Naive B cell (primary cell): ENCODE measurements at places on chromosomes 11 and 22.
A peak's percentile ranks its signal among the peaks of the same experiment; 100 is the strongest.

DNA sequence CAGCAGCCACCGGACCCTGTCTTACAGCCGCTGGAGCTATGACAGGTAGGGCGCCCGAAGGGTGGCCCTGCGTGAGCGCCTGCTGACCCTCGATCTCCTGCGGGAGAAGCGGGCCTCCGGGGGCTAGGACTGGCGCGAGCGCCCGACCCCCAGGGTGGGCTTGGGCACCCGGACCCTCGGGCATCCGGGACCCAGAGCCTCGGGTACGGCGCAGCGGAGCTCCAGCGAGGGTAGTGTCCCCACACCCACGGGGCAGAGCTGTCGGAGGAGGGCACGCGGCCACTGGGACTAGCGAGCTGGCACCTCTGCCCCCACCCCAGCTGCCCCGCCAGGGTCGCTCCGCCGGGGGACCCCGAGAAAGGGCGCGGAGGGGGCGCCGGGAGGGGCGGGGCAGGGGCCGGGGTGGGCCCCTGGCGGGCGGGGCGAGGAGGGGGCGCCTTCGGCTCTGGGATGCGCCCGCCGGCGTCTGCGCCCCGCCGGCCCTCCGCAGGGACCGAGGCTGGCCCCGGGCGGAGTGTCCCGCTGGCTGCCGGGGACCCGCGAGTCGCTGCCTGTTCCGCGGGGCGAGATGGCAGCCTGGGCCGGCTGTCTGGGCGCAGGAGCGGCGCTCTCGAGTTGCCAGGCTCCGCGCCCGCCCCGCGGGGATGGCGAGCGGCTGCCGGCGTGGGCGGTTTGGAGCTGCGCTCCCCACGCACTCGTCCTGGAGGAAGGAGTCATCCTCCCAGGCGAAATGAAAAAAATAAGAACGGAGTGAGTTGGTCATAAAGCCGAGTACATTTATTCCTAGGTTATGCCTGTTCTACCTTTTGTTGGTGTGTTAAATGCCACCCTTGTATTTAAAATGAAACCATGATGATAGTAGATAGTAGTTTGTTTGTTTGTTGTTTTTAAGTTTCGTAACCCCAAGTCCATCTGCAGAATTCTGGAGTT lies 32.4 kb downstream of the EIF3F start:
- peak overlapping the region; percentile 89 for H3K4me3 ChIP-seq
- DNase-seq = no peak
- peaks cover 50% of the 10 kb centered on the region for H3K27me3 ChIP-seq
- peaks cover 8% of the 10 kb centered on the region for H3K36me3 ChIP-seq
- no peak overlapping the region for H3K27ac ChIP-seq

DNA sequence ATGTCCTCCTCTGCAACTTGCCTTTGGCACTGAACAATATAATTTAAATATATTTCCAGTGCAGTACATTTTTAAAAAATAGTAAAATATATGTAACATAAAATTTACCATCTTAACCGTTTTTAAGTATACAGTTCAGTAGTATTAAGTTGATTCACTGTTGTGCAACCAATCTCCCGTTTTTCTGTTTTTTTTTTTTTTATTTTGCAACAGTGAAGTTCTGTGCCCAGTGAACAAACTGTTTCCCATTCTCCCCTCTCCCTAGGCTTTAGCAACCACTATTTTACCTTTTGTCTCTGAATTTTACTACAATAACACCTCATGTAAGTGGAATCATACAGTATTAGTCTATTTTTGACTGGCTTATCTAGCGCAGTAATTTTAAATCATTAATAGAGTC lies 13.8 kb downstream of the PRRG4 start:
- H3K27ac ChIP-seq = no peak overlapping the region
- H3K36me3 ChIP-seq = no peaks in the 10 kb centered on the region
- no peaks in the 10 kb centered on the region for H3K4me1 ChIP-seq

- H3K27ac ChIP-seq = no peak overlapping the region
- peaks cover 58% of the 10 kb centered on the region for H3K27me3 ChIP-seq
- H3K4me1 ChIP-seq = peaks cover 6% of the 10 kb centered on the region
Measured at GRCh38 chr11:57230316-57230715, 6.7 kb downstream of the APLNR start.

DNA sequence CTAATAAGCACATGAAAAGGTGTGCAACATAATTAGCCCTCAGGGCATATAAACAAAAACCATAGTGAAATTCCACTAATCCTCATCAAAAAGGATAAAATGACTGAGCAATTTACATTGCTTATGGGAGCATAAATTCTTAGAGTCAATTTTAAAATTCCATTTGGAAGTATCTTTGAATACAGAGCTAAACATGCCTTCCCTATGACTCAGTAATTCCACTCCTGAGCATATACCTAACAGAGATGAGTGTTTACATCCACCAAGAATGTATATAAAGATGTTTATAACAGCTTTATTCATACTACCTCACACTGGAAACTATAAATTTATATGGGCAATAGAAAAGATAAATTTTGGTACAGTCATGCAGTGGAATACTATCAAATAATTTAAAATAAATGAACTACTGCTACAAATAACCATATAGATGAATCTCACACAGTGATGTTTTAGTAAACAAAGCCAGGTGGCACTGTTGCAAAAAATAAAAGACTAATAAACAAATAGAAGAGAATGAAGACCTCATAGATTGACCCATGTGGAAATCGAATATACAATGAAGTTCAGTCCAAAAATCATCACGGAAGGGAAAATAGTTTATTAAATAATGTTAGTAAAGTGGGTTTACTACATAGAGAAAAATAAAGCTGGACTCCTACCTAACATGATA lies 8.2 kb upstream of the OR2D2 start:
- no peak overlapping the region for H3K27ac ChIP-seq
- H3K4me3 ChIP-seq = no peak overlapping the region
- no peak for DNase-seq
- H3K4me1 ChIP-seq = no peaks in the 10 kb centered on the region

DNA sequence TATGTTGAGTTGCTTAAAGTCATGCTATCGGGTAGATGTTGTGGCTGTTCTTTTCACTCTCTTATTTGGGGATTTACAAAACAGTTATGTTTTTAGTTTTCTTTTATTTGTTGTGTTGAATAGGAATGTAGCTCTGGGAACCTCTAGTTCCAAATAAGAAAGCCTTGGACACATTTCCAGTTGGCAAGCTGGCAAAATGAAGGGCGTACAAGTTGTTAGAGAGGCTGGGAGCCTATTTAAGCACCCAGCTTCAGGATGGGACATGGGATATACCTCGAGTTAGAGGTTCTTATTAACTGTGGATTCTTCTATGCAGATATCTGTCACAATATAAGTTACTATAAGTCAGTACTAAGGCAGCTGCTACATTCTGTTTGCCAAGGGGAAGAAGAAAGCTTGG lies 22.8 kb downstream of the PPARA start:
- H3K27ac ChIP-seq = no peak overlapping the region
- peaks cover 11% of the 10 kb centered on the region for H3K36me3 ChIP-seq
- no peak overlapping the region for H3K4me3 ChIP-seq

- H3K27ac ChIP-seq = peak overlapping the region; percentile 99
- H3K36me3 ChIP-seq = no peaks in the 10 kb centered on the region
- peak; percentile 69 for DNase-seq
- H3K4me3 ChIP-seq = peak overlapping the region; percentile 94
- H3K27me3 ChIP-seq = no peaks in the 10 kb centered on the region
Measured at GRCh38 chr11:118438314-118438931, 2.1 kb downstream of the KMT2A start.

- peaks cover 4% of the 10 kb centered on the region for H3K4me1 ChIP-seq
- H3K27me3 ChIP-seq = no peaks in the 10 kb centered on the region
- no peak overlapping the region for H3K4me3 ChIP-seq
- H3K27ac ChIP-seq = no peak overlapping the region
- DNase-seq = no peak
- peaks cover 7% of the 10 kb centered on the region for H3K36me3 ChIP-seq
Measured at GRCh38 chr11:103077554-103077953, 14.4 kb downstream of the DCUN1D5 start.

GRCh38 chr11:8293171-8293570 lies 29.5 kb upstream of the LMO1 start:
- H3K36me3 ChIP-seq = no peaks in the 10 kb centered on the region
- no peak for DNase-seq
- no peaks in the 10 kb centered on the region for H3K4me1 ChIP-seq
- H3K27ac ChIP-seq = no peak overlapping the region

GRCh38 chr22:45162531-45162930 lies 1.2 kb upstream of the NUP50 start:
- no peak for DNase-seq
- H3K27ac ChIP-seq = peak overlapping the region; percentile 62
- peak overlapping the region; percentile 84 for H3K4me3 ChIP-seq
- no peaks in the 10 kb centered on the region for H3K36me3 ChIP-seq

GRCh38 chr11:92224054-92224406 lies 588 bp upstream of the FAT3 start:
- no peaks in the 10 kb centered on the region for H3K4me1 ChIP-seq
- no peak for DNase-seq

DNA sequence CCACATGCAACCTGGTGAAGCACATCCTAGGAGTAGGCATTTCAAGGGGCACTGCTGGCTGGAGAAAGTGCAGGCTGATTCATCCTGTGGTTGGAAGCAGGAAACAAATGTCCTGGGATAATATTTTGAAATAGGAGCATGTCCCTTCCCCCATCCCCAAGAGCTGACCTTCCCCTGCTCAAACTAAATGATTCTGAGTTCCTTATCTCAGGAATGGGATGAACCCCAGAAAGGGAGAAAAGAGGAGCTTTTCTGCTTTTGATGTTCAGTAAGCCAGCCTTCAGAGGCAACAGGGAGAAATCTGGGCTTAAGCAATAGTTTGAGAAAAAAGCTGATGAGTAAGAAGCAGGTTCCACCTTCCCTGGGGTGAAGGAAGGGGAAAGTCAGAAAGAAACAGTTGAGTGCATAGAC lies 19.5 kb upstream of the SPON1 start:
- H3K4me3 ChIP-seq = no peak overlapping the region
- peaks cover 4% of the 10 kb centered on the region for H3K36me3 ChIP-seq
- peaks cover 8% of the 10 kb centered on the region for H3K4me1 ChIP-seq
- DNase-seq = no peak
- H3K27me3 ChIP-seq = peaks cover 21% of the 10 kb centered on the region

- peak; percentile 5 for DNase-seq
- no peaks in the 10 kb centered on the region for H3K36me3 ChIP-seq
- H3K4me3 ChIP-seq = no peak overlapping the region
- no peak overlapping the region for H3K27ac ChIP-seq
- peaks cover 5% of the 10 kb centered on the region for H3K27me3 ChIP-seq
Measured at GRCh38 chr11:103709371-103709770, 327.1 kb upstream of the DDI1 start.

GRCh38 chr11:65185869-65186341 lies 4.2 kb downstream of the CAPN1 start:
- H3K4me1 ChIP-seq = peaks cover 45% of the 10 kb centered on the region
- H3K27ac ChIP-seq = no peak overlapping the region
- H3K27me3 ChIP-seq = no peaks in the 10 kb centered on the region
- no peak for DNase-seq
- no peak overlapping the region for H3K4me3 ChIP-seq
- peaks cover 32% of the 10 kb centered on the region for H3K36me3 ChIP-seq
